ENCODE measurements at places on chromosomes 1 and 21.

DNA sequence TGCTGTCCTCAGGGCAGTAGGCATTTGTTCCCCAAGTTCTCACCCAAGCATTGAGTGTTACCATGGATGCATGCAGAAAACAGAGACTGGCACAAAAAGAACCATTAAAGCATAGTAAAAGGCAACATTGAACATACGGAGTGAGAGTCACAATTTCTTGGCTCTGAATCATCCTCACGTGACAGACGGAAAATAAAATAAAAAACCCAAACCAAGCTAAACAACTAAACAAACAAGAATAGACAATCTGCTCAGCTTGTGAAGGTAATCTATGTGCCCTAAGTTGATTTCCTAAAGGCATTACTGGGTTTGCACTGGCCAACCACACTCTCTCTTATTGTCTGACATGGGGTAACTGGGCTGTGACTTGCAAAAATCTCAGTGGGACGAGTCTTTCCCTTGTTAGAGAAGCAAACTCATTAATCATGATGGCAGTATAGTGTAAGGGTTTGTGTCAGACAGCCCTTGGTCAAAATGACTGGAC lies 306.0 kb downstream of the ASTN1 start:
- DNase-seq, result no peak

DNA sequence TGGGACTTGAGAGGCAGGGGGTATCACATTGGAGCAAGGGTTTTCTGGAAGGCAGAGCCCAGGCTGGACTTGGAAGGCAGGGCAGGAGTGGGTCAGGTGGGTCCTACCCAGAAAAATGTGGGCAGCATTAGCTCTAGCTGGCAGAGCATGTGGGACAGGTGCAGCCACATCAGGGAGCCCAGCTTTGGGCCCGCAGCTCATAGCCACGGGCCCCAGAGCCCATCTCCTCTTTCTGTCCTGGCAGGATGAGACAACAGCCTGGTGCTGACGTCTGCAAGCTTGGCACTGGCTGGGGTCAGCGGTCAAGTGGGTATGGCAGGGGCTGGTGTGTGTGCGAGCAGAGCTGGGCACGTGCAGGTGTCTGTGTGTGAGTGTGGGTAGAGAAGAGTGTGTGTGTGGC lies 154.7 kb downstream of the GRIK3 start:
- peak; percentile 33 for DNase-seq

DNA sequence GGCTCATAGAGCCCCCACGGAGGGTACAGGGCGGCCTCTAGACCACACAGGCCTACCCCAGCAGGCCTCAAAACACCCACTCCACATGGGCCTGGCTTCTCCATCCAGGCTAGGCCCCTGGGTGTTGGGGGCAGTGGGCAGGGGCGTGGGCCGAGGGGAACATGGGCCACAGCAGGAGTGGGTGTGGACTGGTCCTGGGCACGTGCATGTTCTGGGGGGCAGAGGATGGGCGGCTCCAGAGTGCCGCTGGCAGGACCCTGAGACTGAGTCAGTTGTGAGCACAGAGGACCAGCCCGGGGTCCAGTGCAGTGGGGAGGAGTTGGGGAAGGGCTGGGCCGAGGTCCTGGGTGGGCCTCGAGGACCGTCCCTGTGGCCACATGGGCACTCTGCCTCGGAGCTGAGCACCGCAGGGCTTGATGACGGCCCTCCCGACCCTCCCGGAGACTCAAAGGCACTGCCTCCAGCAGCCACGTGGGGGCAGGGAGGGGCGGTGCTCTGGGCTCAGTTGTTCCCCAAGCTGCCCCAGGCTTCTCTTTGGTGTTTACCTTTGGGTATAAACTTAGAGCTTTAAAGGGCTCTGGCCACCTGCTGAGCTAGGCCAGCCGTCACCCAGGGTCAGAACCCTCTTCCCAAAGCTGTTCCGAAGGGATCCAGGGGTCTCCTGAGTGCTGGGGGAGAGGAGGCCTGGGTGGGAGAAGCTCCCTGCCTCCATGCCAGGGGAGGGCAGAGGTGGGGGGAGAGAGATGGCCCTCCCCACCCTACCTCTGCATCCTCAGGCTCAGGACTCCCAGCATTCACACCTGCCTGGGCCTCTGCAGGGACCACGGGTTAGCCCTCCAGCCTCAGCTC lies 79.9 kb downstream of the MORN1 start:
- DNase-seq, result peak; percentile 83

DNA sequence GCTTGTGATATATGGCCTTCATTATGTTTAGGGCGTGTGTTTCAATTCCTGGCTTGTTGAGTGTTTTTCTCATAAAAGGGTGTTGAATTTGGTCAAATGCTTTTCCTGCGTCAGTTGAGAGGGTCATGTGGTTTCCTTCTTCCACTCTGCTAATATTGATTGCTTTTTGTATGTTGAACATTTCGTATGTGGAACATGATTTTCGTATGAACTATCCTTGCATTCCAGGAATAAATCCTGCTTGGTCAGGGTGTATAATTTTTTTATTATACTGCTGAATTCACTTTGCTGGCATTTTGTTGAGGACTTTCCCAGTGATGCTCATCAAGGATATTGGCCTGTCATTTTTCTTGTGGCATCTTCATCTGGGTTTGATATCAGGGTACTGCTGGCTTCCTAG lies 4.7 kb upstream of the ATAD3A start:
- no peak for DNase-seq

DNA sequence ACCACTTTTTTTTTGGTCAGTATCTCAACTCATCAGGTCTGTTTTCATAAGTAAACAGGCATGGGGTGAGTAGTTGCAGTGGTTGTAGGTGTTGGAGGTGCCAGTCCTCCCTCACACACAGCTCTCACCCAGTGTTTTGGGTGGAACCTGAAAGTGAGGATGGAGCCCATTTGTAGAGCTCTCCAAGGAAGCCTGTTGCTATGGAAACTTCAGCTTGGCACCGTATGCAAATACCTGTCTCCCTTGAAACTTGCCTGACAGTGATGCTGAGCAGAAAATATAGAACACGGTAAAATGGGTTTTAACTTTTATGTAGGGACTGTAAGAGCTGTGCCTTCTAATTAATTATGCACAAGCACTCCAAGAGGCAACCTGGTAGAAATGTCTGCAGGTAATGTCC lies 214.1 kb downstream of the AJAP1 start:
- DNase-seq, result no peak

DNA sequence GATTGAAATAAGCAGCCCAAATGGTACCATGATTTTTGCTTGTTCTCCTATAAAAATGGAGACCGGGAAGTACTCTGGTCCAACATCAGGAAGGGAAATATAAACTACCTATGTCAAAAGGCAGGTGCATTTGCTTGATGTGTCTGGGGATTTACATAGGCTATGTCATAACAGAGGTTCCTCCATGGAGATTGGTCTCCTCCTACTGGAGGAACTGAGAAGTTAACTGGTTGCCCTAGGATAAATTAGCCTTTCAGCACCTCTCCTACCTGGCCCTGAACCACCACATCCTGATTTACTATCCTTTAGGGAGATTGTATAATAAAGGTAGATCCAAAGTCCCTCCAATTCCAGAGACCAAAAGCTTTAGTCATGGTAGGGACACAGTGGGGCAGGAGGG lies 1109.3 kb upstream of the B3GALT2 start:
- no peak for DNase-seq
